ENCODE measurements at places on chromosomes 12 and 14.

- DNase-seq, result no peak
These were observed 16.0 kb upstream of the RNASE10 start for GRCh38 chr14:20489093-20489994.

- no peak for DNase-seq
These were observed 203.6 kb upstream of the SOX5 start for GRCh38 chr12:24153079-24153478.

- DNase-seq, result no peak
These were observed 95.2 kb upstream of the TBX3 start for GRCh38 chr12:114779186-114779585.

GRCh38 chr12:96201272-96202227 lies 7.4 kb downstream of the ELK3 start:
- no peak for DNase-seq

DNA sequence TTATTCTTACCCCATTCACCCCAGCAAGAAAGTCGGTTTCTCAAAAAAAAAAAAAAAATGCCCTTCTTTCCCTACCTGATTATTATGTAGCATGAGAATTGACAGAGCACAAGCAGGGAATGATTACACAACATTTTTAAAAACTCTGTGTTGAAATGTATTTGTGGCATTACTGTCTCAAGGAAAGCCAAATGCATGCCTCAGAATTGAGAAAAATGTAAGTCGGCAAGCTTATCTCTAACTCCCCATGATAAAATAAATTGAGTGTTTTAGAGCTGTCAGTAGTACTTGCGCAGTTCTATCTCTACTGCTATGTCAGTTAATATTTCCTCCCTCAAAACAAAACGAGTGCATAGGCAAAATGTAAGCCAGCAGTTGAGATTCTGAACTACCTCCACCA lies 25.7 kb downstream of the ANO4 start:
- no peak for DNase-seq

DNA sequence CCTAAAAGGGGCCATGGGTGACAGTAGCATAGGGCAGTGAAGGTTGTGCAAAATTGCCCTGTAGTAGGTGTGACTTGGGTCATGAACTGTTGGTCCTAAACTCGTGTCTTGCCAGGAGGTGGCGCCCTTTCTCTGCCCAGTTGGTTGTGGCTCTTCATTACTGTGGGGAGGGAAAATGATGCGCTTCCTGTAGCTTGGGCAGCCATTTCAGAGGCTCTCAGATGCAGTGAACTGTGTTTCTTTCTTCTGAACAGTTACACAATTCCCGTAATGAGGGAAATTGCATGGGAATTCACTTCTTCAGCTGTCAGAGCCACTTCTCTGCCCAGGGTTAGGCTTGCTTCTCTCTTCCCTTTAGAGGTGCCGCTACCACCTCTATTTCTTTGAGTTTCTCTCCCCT lies 148.1 kb upstream of the NRXN3 start:
- peak; percentile 76 for DNase-seq

DNA sequence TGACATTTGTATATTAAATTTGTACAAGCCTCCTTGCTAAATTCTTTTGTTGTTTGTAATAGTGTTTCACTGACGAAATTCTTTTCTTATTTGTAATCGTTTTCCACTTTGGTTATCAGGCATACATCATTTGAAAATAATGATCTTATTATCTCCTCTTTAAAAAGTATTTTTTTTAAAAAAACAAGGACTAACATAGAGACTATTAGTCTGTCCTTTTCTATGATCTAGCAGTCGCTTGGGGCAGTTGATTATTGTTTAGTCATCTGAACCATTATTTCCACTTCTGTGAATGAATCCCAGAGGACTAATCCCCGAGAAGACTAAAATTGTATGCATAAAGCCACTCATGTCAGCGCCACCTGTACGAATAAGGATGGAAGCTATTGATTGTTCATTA lies 11.5 kb downstream of the ADGRD1 start:
- DNase-seq, result no peak

DNA sequence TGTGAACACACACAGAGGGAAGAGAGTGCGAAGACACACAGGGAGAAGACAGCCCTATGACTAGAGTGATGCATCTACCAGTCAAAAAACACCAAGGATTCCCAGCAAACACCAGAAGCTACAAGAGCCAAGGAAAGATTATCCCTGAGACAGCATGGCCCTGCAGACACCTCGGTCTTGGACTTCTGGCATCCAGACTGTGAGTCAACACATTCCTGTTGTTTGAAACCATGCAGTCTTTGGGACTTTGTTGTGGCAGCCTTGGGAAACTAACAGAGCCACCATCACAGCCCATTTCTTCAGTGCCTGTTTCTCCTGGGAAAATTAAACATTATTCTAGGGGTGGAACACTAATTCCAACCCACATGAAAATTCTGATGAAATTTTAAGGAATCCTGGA lies 220.6 kb downstream of the GXYLT1 start:
- no peak for DNase-seq

- no peak for DNase-seq
These were observed 60.7 kb upstream of the SAV1 start for GRCh38 chr14:50728836-50729235.

- DNase-seq, result peak; percentile 67
These were observed 75.2 kb downstream of the PITPNM2 start for GRCh38 chr12:123075646-123076171.

GRCh38 chr14:90381011-90381786 lies 15.6 kb upstream of the CALM1 start:
- no peak for DNase-seq

GRCh38 chr14:85934123-85934885 lies 404.4 kb downstream of the FLRT2 start:
- DNase-seq, result no peak

GRCh38 chr12:122412851-122413433 lies 9.5 kb downstream of the CLIP1 start:
- DNase-seq, result no peak

- no peak for DNase-seq
These were observed 12.5 kb upstream of the SAMD4A start for GRCh38 chr14:54554401-54554800.

GRCh38 chr12:104197264-104197663 lies 18.3 kb upstream of the TXNRD1 start:
- no peak for DNase-seq

DNA sequence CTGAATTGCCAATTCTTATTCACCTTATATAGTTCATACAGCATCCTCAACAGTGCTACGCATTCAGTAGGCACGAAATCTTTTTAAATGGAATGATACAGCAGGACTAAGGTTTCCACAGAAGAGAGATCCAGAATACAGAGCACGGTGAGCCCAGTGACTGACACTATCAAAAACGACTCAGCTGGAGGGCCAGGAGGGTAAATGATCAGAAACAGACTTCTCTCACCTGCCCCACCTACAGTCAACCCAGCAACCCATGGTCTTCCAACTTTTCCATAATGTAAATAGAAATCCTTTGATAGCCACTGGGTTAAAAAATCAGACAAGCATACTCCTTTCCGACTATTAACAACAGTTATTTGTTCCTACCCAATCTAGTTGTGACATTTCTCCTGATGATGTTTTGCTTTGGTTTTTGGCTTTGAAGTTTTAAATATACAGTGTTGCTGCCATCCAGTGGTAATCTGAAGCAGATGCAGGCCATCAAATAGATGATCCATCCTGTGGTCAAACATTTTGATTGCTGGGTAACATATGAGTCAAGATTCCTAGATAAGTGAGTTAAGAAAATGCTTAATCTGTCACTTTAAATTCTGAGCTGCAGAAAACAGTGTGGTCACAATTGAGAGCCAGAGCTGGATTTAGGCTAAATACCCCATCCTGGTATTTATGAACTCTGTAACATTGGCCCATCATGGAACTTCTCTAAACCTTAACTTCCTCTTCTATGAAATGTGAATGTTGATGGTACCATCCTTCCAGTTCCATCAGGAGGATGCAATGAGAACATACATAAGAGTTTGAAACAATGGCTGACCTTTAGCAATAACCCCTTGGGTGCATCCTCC lies 42.0 kb downstream of the GPHB5 start:
- DNase-seq, result peak; percentile 57

GRCh38 chr12:111753144-111753881 lies 13.4 kb upstream of the ALDH2 start:
- DNase-seq, result peak; percentile 52

GRCh38 chr12:14810167-14810952 lies 3.6 kb downstream of the SMCO3 start:
- no peak for DNase-seq

DNA sequence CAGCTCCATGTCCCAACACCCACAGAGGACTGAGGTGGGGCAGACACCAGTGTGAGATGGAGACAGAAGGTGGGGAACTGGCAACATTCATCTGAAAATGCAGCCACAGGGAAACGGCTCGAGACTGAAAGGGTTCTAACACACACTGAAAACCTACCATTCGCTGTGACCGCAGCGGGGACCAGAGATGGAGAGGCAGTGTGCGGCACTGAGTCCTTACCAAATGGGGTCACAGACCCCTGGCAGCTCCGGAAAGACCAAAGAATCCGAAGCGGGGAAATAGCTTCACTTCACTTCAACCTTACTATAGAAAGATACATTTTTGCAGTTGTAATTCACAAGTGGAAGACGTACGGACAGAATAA lies 9.6 kb downstream of the BAG5 start:
- no peak for DNase-seq

GRCh38 chr12:57046947-57047890 lies 2.7 kb downstream of the MYO1A start:
- no peak for DNase-seq

GRCh38 chr14:30295980-30296379 lies 263.0 kb upstream of the G2E3 start:
- DNase-seq, result no peak

- no peak for DNase-seq
These were observed 16.6 kb downstream of the KCTD10 start for GRCh38 chr12:109460538-109460937.

DNA sequence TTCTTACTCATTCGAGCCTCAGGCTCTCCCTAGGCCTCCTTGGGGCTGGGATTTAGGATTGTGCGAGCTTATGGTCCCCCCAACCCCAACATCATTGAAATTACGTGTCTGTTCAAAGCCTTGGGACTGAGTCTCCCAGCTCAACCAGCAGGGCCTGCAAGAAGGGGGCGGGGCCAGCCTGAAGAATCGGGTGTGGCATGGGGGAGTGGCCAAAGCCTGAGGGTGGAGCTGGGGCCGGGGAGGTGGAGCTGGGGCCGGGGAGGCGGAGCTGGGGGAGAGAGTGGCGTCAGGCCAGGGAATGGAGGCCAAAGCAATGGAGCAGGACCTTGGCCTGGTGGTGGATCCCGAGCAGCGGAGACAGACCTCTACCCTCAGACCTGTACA lies 24.3 kb upstream of the HSPB8 start:
- DNase-seq, result no peak

DNA sequence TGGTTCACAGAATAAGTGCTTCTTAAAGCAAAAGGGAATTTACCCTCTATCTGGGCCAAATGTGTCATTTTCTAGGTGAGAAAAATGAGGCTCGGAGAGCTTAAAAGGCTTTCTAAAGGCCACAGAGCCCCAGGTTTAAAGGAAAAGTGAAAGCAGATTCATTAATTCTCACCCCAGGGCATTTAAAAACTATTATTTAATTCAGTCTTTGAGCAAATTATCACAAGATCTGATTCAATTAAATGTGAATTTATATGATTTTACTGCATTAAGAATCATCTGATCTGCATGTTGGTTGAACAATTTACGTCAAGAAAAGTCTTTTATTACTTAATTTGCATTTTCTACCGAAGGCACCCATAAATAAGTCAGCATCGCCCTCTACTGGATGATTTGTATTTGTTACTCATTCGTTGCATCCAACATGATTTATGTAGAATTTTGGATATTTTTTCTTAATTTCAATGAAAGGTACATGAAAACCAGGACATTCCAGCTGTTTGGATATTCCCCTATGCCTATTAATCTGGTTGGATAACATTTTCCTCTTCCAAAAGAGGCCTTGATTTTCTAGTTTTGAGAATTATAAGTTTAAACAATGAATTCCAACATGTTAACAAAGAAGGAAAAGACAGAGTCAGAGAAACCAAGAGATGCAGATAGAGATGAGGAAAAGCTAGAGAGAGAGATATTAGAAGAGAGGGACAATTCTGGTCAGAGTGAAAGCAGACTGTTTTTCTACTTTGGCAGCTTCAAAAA lies 19.1 kb upstream of the DHRS7 start:
- peak; percentile 44 for DNase-seq

- peak; percentile 57 for DNase-seq
These were observed 55.4 kb downstream of the OTX2 start for GRCh38 chr14:56754921-56755320.

- no peak for DNase-seq
These were observed 83.1 kb downstream of the AACS start for GRCh38 chr12:125148316-125148715.

GRCh38 chr12:82176761-82177490 lies 181.3 kb downstream of the CCDC59 start:
- DNase-seq, result no peak

GRCh38 chr14:31283578-31284252 lies 76.1 kb upstream of the HECTD1 start:
- DNase-seq, result no peak

DNA sequence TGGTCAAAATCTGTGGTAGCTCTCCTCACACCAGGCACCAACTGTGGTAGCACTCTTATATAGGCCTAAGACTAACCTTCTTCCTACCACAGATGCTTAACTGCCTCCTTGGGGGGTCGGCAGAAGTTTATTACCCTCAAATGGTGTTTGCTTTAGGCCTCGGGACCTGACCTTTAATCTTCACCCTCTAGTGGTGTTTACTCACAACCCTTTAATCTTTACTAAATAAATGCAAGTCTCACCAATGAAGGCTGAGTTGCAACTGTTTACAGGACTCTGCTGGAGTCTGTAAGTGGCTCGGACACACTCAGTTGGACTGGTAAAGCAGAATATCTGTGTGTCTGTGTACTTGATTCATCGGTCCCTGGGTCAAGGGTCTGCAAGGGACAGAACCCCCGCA lies 29.4 kb downstream of the CCER1 start:
- DNase-seq, result no peak

- DNase-seq, result no peak
These were observed 462.9 kb upstream of the PRICKLE1 start for GRCh38 chr12:43052441-43052840.

DNA sequence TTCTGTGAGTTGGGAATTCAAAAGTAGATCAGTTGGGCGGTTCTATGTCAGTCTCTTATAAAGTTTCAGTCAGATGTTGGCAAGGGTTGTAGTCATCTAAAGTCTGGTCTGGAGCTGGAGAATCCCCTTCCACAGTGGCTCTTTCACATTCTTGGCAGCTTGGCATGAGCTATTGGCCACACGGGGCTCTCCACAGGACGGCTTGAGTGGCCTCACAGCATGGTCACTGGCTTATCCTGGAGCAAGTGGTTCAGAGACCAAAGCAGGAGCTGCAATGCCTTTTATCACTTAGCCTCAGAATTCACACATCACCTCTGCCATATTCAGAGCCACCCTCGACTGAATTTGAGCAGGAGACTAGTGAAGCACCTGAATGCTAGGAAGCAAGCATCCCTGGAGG lies 7.1 kb upstream of the KICS2 start:
- DNase-seq, result no peak

DNA sequence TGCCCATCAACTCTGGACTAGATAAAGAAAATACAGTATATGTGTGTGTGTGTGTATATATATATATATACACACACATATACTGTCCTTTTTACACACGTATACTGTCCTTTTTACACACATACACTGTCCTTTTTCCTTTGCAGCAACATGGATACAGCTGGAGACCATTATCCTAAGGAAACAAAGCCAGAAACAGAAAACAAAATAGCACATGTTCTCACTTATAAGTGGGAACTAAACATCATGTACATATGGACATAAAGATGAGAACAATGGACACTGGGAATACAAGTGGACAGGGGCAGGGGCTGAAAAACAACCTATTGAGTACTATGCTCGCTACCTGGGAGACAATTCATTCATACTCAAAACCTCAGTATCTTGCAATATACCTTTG lies 23.7 kb downstream of the VDR start:
- no peak for DNase-seq

- no peak for DNase-seq
These were observed 37.9 kb downstream of the GCN1 start for GRCh38 chr12:120156315-120157259.

Measured in retina (tissue), 1 donor.